NCI-H510A (cell line): ENCODE measurements at places on chromosomes 2 and 18.

DNA sequence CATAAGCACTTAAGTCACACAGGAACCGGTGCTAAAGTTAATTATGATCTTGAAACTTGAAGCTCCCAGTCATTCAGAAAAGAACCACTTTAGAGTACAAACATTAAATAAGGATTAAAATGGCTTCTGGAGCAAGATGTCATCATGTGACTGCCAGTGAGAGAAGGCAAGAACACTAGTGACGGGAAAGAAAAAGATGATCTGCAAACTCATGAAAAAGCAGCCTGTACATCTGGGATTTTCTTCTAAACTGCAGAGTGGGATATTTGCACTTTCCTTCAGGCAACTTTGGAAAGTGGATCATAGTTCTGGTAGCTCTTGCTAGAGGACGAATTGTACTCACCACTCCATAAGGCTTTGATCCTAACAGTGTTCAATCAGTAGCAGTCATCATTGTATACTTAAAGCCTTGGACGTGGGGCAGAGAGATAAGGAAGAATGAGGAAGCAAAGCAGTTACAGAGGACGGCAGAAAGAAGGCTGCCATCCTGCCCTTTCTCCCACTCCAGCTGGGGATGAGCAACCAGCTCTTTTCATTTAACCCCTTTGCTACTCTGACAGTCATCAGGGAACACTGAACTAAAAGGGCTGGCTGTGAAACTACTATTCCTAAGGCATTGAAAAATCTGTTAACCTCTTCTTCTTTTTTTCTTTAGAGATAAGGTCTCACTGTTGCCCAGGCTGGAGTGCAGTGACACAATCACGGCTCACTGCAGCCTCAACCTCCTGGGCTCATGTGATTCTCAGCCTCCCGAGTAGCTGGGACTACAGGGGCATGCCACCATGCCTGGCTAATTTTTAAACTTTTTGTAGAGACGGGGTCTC is 18.1 kb downstream of the ABHD3 start:
- no peak for DNase-seq

DNA sequence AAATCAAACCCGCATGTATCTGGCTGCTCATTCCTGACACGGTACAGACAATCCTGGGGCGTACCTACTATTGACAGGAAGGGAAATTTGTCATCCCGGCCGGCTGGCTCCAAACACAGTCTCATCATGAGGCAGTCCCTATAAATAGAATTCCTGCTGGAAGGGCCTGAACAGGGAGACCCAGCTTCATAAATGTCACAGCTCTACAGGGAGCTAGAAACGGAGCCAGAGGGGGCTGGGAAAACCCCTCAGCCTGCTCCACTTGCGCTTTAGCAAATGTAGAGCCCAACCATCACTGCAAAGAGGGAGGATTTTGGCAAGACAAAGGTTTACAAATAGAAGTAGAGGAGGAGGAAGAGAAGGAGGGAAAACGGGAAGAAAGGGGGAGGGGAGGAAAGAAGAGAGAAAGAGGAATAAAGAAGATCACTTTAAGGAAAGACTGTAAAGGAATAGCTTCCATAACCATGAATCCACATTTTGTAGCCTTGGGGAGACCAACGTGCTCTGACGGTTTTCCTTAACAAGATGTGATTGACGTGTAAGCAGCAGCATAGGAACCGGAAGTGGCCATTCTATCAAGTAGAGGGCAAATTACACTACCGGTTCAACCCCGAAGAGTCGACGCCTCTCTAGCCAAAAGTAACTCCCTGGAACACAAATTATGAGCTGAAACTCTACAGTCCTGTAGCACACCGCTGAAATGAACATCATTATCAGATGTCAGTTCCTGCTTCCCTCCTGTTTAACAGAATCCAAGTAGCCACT is 56.8 kb upstream of the TTN start:
- DNase-seq, result no peak

GRCh38 chr18:75358928-75359327 is 68.6 kb downstream of the SMIM21 start:
- DNase-seq, result no peak

DNA sequence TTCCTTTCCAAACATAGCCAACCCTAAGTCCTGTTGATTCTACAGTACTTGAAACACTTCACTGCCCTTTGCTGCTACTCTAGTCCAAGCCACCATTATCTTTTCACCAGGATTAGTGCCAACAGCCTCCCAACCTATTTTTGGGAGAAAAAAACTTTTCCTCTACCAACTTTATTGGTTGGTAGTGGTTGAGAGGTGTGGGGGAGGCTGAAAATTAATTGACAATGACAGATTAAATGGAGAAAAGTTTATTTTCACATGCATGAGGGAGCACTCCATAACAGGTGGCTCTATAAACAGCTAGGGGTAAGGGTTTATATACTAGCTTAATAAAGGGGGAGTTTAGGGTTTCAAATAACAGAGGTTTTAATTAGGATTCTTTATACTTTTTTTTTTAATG is 37.8 kb upstream of the ITPRID2 start:
- no peak for DNase-seq

- DNase-seq, result no peak
Measured at GRCh38 chr2:165796129-165796528, 2.1 kb upstream of the GALNT3 start.
